Myocyte (in vitro differentiated cells): ENCODE measurements at places on chromosomes 7 and 10. TPM values are rescaled to one million over a fixed set of nuclear protein-coding genes. Genes with fewer than 3 reads are reported as not detected.
A peak's percentile ranks its signal among the peaks of the same experiment; 100 is the strongest.

Gene SMKR1
- total RNA-seq, result 1.6 and 3.9 TPM in 2 replicates

DNA sequence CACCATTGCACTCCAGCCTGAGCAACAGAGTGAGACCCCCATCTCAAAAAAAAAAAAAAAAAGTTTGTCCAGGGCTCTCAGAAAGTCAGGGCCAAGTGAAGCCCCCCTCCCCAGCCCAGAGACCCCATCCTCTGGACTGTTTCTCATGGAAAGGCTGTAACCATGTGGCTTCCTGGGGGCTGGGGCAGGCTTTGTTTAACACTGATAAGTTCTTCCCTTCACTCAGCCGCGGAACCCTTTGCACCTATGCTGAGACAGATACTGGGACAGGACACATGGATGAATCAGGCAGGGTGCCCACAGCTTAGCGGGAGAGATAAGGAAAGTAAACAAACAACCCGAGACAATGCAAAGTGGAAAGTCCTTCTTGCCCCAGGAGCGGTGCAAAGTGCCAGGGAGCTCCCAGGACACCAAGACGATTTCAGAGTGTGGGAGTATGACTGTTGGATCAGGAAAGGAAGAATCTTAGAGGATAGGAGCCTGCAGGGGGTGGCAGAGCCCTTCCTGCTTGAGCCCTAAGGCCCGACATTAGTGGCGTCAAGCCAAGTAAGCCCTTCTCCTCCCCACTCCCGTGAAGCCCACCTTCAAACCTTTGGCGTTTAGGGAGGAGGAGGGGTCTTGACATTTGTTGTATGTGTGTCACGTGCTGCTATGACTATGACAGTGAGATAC, 11.6 kb downstream of the MLXIPL start:
- DNase-seq, result peak; percentile 56

GRCh38 chr7:135939261-135939812, 37.8 kb downstream of the MTPN start:
- DNase-seq, result no peak

- DNase-seq, result no peak
Observed at GRCh38 chr7:17013204-17013603, 131.4 kb upstream of the AGR3 start.

Gene TAS2R4
- 0.40 and 0.68 TPM in 2 replicates for total RNA-seq

- DNase-seq, result peak; percentile 64
Observed at GRCh38 chr10:124646483-124647352, 97.5 kb downstream of the FAM53B start.

Gene SPDYE1
- total RNA-seq, result not detected in 2 replicates

DNA sequence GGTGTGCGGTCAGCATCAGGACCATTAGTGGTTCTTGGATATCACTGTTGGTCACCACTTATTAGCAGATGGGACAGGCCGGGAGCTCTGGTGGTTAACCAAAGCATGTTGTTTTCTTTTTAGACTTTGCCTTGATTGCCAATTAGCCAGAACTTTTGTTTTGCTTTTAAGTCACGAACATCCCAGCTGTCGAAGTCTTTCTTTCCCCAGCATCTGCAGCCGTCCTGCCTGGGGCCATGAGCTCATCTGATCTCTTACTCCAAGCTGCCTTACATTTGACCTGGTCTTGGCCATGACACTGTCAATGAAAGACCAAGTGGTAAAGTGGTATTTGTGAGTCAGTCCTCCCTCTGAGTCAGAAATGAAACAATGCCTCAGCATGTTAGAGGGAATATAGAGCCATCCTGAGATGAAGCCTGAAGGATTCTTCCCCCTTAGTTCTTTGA, 53.9 kb upstream of the CREB5 start:
- DNase-seq, result peak; percentile 100
